ENCODE measurements at places on chromosomes 4 and X.
A peak's percentile ranks its signal among the peaks of the same experiment; 100 is the strongest.

DNA sequence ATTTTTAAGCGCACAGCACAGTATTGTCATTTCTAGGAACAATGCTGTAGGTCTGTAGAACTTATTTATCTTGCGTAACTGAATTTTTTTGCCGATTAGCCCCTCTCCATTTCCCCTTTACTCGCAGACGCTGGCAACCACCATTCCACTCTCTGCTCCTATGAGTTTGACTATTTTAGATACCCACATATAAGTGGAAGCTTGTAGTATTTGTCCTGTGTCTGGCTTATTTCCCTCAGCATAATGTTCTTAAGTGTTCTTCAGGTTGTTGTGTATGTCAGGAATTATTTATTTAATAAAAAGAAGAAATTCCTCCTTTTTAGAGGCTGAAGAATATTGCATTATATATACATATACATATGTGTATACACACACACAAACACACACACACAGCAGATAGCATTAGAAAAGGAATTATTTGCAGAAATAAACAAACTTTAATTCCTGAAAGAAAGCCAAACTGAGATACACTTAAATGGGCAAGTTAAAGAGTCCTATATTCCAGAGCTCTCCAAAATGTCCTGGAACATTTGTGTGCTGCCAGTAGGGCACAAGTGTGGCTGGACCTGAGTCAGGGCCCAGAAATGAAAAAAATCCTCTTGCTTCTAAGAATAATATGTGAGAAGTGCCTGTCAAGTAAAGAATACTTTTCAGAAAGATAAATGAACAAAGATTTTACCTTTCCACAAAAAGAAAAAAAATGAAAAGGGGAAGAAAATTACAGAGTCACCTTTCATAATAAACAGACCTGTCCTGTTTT lies 4.5 kb upstream of the ZNF330 start:
- no peak for DNase-seq

DNA sequence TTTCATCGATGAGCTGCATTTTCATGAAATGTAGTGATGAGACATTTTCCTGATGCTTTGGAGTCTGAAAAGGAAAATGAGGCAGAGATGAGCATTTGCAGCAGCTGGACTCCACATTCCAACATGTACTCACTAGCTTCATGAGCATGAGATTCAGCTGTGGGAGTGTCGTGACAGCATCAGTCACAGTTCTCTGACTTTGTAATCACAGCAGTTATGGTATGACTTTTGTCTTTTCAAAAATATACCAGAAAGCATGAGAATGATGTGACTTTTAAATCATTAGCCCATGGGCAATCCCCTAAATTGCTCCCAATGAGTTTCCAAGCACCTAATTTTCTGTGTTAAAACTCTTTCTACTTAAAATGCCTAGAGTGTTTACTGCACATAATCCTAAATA lies 18.3 kb upstream of the MSL3 start:
- no peak for DNase-seq

DNA sequence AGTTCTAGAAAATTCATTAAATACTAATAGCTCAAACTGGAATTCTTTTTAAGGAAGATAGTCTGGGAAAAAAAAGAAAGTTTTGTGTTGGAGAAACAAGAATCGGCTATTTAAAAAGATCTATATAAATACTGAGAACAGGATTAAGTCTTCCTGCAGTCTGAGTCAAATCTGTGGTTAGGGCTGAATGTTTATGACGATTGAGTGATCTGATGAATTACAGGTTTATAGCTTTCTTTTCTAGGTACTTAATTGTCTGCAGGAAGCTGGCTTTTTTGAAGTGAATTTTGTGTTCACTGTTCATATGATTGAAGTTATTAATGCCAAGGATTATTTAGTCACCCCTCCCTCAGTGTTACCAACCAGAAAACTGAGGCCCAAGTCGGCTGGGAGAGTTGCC lies 42.2 kb downstream of the TLL1 start:
- no peak for DNase-seq

GRCh38 chr4:37054531-37055077 lies 189.9 kb upstream of the NWD2 start:
- no peak for DNase-seq

- DNase-seq: no peak
Observed at GRCh38 chrX:46180258-46180687, 364.9 kb downstream of the ZNF674 start.

GRCh38 chrX:116897526-116897925 lies 434.8 kb upstream of the CT83 start:
- no peak for DNase-seq

DNA sequence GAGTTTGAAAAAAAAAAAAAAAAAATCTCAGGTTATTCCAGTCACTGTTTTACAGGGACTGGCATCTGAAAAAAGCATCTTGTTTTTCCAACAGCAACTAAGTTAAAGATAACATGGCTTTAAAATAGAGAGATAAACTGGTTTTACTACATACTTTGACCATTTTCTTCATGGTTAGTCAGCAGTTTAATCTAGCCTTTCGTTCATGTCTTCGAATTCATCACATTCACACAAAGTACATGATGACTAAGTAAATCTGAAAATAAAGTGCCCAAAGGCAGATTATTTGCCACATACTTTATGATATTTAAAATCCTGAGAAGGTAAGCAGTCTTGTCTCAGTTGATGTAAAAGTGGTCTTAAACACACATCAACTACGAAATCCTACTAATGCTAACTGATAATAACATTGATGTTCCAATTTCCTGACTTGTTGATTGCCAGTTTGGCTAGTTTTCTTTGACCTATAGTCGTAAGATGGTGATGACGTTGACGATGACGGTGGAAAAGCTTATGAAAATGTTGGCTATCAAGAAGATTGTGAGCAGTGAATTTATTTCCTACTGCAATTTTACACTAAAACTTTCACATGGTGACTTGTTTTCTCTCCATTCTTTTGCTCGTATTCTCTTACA lies 540.5 kb upstream of the BOD1L1 start:
- no peak for DNase-seq

DNA sequence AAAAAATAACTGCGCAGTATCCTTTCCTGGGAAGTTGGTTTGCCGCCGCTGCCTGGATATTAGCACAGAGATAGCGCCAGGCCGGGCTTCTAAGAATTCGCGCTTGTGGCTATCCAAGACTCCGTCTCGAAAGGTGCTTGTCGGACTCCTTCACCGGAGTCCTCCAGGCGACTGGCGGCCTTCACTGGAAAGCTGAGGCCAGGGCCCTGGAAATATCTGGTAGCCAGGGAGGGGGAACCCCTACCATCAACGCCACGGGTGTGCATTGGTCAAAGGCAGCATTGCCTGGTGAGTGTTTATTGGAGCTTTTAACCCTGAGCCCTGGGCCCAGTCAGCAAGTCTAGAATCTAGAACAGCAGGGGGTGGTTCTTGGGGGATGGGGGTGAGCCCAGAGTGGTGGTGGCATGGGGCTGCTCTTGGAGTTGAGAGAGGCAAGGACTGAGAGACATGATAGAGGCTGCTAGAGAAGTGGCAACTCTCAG lies 577 bp upstream of the PIM2 start:
- DNase-seq: no peak

- DNase-seq: no peak
Observed at GRCh38 chr4:35066406-35066805, 1177.9 kb downstream of the ARAP2 start.

DNA sequence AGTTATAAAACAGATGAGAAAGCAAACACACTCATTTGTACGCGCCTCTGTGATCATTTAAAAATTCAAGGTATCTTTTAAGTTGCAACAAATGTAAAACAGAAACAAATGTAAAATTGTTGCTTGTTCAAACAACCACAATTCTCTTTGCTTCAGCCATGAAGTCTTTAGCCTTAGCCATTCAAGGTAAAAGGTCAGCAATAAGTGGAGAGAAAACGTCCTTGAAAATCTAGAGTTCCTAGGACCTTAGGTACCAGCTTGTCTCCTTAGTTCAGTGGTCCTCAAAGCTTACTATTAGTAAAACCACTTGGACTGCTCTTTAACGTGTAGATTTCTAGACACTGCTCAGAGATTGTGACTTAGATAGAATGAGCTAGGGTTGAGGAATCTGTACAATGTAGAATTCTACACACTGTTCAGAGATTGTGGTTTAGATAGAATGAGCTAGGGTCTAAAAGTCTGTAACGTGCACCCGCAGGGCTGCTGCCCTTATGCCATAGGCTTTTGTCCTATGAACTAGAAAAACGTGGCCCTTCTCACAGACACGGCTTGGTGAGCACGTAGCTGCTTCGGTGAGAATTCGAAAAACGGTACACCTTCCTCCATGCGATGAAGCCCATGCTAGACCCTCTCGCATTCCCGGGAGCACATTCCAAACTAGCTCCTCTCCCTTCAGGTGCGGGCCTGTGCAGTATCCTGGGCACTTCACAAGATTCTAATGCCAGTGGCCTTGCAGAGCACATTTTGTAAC lies 1.7 kb downstream of the PLAC8 start:
- DNase-seq: peak; percentile 69

- no peak for DNase-seq
Observed at GRCh38 chr4:150268444-150268843, 190.2 kb downstream of the DCLK2 start.

- DNase-seq: no peak
Observed at GRCh38 chr4:128608006-128608405, 201.5 kb upstream of the JADE1 start.

- no peak for DNase-seq
Observed at GRCh38 chr4:154467886-154468285, 23.7 kb downstream of the DCHS2 start.

GRCh38 chr4:10316851-10317250 lies 140.4 kb downstream of the ZNF518B start:
- DNase-seq: no peak

DNA sequence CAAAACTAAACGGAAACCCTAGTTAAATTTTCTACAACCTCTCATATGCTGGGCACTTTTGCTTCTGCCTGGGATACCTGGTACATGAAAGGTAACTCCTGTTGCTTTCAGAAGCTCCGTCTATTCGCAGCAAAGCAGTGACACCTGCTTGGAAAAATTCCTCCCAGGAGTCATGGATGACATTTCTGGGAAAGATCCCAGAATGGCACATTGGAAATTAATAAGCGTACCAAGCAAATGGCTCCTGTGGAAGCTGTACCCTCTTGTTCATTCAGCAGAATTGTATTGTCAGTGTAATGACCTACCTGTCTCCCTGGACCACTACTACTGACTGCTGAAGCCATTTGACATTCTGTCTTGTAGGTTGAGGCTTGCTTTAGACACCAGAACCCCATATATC lies 349.7 kb upstream of the NOCT start:
- no peak for DNase-seq

- no peak for DNase-seq
Observed at GRCh38 chr4:70761276-70761816, 39.6 kb downstream of the RUFY3 start.

DNA sequence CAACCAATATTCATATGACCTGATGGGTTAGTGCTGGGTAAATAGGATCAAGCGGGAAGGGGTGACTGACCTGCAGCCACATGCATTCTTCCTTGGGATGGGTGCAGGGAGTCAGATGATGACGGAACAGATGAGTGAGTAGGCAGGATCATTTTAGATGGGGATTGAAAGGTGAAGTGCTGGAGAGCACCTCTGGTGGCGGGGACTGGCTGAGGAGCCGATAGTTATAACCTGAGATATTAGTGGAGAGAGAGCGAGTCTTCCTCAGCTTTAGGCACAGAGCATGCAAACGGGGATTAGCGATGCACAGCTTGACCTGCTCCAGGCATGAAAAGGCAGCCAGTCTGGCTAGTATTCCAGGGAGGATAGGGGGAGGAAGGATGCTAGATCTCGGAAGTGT lies 99.1 kb downstream of the AFF1 start:
- DNase-seq: no peak

- no peak for DNase-seq
Observed at GRCh38 chrX:19183761-19184477, 61.7 kb upstream of the ADGRG2 start.

DNA sequence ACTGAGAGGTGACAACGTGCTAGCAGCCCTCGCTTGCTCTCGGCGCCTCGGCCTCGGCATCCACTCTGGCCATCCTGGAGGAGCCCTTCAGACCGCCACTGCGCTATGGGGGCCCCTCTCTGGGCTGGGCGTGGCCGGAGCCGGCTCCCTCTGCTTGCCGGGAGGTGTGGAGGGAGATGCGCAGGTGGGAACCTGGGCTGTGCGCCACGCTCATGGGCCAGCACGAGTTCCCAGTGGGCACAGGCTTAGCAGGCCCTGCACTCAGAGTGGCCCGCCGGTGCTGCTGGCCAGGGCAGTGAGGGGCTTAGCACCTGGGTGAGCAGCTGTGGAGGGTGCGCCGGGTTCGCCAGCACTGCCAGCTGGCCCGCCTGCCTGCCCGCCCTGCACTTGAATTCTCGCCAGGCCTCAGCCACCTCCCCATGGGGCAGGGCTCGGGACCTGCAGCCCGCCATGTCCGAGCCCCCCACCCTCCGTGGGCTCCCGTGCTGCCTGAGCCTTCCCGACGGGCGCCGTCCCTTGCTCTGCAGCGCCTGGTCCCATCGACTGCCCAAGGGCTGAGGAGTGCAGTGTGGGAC lies 148.0 kb downstream of the RAPGEF2 start:
- DNase-seq: no peak

DNA sequence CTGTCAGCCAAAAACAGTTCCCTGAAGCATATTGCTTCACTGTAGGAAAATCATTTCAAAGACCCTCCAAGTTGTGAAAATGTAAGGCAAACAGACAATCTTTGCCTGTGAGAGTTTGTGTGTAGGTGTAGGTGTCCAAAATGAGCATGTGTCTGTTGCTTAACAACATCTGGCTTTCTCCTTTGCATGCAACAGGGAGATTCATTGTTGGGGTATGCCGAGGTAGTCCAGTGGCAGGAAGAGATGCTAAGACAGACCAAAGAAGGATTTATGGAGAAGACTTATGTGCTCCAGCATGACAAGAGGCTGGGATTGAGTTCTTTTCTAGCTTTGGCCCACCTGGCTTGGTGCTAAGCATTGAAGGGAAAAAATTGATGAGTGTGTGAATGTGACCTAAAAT lies 29.8 kb upstream of the SMAD1 start:
- DNase-seq: no peak

- DNase-seq: no peak
Observed at GRCh38 chr4:17544831-17545234, 29.9 kb downstream of the CLRN2 start.

GRCh38 chr4:85644061-85644460 lies 169.1 kb downstream of the ARHGAP24 start:
- no peak for DNase-seq

- no peak for DNase-seq
Observed at GRCh38 chr4:40321574-40322275, 13.4 kb upstream of the CHRNA9 start.

- DNase-seq: no peak
Observed at GRCh38 chr4:123068081-123068480, 145.7 kb upstream of the NUDT6 start.

- DNase-seq: no peak
Observed at GRCh38 chr4:53119680-53120079, 246.2 kb downstream of the SCFD2 start.

DNA sequence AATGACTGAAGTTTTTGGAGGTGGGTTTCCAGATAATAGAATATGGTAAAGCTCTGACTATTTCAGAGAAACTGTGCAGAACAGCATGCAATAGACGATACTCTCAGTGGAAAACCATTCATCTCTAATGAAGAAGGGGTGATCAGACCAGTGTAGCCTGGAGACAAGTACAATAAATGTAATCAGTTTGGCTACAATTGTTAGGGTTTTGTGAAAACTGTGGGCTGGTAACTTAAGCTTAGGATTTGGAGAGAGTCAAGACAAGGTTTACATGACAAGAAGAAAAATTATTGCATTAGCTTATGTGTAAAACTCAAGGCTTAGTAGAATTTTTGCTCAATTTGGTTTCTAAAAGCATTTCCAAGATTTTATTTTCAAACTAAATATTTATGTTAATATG lies 241.5 kb upstream of the ANKRD50 start:
- no peak for DNase-seq
